Amygdala (tissue), 56 donors: ENCODE measurements at places on chromosomes 12 and 14.

DNA sequence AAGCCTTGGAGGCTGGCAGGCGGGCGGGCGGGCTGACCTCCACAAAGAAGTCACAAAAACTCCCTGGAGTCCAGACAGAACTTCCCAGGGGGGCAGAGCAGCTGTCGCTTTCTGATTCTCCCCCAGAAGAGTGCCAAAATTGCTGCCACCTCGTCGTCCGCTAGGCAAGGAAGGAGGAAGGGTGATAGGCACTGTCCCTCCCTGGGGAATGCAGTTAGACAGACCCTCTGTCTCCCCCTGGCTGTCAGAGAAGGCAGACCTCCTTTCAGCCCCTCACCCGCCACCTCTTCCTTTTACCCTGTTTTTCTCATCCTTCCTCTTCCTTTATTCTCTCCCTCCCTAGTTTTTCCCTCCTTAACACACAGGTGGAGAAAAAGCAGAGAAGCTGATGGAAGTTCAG is 18.7 kb downstream of the GRIN2B start:
- DNase-seq, result no peak

GRCh38 chr12:116954710-116955381 is 44.1 kb downstream of the FBXW8 start:
- DNase-seq, result no peak

DNA sequence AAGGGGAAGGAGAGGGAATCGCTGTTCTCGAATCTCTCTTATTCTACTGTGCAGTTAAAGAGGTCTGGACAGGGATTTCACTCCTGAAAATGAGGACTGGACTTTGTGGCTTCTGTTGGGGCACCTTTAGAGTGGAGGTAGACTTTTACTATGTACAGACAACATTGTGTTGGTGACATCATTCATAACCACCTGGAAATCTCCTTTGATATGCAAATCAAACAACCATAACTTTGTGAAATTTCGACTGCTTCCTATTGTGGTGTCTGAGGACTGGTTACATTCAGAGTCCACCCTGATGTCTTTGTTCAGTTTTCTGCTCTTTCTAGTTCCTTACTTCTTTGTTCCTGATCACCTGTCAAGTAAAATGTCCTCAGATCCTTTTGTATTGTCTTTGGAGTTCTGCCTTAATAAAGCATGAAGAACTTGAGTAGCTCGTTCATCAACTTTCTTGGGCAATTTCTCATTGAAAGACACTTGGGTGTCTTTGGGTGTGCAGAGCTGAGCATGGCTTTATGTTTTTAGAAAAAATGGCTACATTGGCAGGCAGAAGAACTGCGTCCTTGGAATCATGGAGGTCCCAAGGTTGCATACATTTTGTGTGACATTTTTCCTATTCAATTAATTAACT is 29.8 kb downstream of the LRRK2 start:
- DNase-seq, result no peak

GRCh38 chr12:131903270-131904255 is 9.1 kb downstream of the ULK1 start:
- no peak for DNase-seq

GRCh38 chr12:26744697-26745440 is 88.1 kb downstream of the ITPR2 start:
- no peak for DNase-seq

DNA sequence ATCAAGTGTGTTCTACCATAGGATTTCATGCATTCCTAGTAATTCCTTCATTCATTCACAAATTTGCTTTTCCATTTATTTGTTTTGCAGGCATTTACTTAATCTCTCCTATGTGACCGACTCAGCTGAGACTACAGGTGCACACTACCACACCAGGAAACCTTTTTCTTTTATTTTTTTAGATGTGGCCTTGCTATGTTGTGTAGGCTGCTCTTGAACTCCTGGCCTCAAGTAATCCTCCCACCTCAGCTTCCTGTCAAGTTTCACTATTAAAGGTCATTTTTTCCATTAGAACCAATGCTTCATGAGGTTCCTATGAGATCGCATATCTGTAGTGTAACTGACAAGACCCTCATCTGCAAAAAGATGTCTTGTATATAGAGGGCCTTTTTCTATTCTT is 1218.7 kb downstream of the VRK1 start:
- DNase-seq, result no peak

- DNase-seq, result no peak
Observed at GRCh38 chr14:97274626-97275025, 477.4 kb downstream of the VRK1 start.

DNA sequence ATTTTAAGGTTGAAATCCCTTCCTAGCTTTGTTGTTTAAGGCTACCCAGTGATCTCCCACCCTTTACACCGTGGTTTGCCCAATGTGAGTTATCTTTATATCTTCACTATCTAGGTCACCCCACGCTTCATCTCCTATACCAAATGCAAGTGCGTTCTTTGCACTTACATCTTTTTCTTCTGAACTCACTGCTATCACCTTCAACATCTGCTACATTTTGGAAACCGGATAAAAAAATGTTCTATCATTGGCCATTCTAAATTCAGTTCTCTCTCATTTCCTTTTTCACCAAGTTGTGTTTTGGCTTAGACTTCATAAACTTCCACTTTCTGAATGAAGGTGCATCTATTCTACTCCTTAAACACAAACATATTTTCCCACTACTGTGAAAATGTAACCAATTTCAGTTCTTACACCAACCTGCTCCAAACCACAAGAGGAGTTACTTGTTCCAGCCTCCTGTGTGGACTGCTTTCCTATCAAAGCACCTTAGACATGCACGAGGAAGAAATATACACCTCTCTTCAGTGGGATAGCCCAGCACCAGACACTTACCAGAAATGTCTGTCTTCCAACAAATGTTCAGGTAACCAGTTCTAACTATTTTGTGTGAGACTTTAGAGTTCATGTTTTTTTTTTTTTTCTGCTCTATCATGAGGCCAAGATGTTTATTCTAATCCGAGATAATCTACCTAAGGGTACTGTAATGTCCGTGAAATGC is 21.9 kb downstream of the CLEC9A start:
- DNase-seq, result no peak

DNA sequence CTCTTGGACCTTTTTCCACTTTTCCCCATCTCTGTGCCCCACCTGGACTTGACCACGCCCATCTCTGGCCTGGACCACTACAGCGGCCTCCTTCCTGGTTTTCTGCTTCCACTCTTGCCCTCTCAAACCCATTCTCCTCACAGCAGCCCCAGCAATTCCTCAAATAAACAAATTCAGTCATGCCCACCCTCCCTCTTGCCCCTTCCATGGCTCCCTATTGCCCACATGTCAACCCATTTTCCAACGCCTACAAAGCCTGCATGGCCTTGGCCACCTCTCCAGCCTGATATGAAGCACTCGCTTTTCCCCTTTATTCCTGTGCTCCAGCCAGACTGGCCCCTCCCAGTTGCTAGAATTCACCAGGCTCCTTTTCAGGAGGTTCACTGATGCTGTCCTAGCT is 5.9 kb upstream of the OTUB2 start:
- no peak for DNase-seq

DNA sequence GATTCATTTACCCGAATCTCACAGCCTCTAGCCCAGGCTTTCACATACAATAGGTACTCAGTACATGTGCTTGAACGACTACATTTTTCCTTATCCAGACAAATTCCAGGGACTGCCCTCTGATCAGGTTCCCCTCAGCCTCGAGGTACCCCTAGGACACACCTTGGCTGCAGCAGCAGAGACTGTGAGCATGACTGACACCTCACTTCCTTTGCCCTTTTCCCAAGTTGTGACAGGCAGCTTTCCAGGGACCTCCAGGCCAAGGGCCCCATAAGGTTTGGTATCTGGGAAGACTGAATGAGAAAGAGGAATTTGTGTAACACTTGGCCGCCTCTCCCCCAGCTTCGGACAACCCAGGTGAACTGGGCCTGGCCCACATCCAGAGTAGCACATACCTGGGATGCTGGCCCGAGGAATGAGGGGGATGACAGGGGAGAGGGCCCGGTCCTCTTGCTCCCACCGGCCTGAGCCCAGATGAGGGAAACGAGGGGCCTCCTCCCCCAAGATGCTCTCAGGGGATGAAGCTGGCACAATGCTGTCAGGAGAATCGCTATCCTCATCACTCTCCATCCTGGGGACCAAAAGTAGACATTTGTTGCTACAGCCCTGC is 10.2 kb upstream of the PRKAG1 start:
- no peak for DNase-seq
